ENCODE measurements at places on chromosomes 6 and 20.

- DNase-seq = no peak
These were observed 661.5 kb downstream of the EPM2A start for GRCh38 chr6:145073811-145074210.

DNA sequence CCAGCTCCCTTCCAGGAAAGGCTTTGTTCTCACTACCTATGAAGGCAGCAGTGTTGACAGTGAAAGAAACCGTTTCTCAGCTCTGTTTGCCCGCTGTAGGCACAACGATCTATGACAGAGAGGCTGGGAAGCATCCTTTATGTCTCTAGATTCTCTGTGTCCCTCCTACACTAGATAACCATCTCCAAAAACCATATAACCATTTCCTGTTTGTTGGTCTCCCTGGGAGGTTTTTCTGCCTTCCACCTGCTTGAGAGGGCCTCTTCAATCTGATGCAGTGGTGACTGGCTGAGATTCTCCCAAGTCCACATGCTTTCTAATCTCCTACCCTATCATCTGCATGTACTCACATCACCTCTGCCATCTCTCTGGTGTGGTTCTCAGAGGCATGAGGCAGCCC lies 32.0 kb upstream of the TMEM217 start:
- no peak for DNase-seq

- no peak for DNase-seq
These were observed 23.2 kb downstream of the HLA-DPA1 start for GRCh38 chr6:33050014-33050810.

- DNase-seq = no peak
These were observed 183.0 kb upstream of the TAB2 start for GRCh38 chr6:149134511-149134933.

DNA sequence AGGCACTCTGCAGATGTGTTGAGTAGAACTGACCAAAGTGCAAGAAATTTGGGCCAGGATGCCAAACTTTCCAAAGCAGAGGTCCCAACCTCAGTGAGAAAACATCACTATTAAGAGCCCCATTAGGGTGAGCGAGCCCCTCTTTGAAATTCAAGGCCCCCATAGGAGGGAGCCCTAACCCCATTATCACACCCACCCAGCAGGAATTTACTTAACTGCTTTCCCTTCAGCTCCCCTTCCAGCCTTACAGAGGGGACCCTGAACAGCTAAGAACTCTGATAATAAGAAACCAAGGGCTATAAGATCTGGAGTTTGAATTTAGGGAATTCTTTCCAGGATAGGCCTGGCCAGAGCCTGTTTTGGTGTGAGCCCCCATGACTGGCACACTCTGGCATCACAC lies 130.6 kb downstream of the NFATC2 start:
- DNase-seq = no peak
